Nephron progenitor cell (in vitro differentiated cells): ENCODE measurements at places on chromosomes 4 and X.
A peak's percentile ranks its signal among the peaks of the same experiment; 100 is the strongest.

DNA sequence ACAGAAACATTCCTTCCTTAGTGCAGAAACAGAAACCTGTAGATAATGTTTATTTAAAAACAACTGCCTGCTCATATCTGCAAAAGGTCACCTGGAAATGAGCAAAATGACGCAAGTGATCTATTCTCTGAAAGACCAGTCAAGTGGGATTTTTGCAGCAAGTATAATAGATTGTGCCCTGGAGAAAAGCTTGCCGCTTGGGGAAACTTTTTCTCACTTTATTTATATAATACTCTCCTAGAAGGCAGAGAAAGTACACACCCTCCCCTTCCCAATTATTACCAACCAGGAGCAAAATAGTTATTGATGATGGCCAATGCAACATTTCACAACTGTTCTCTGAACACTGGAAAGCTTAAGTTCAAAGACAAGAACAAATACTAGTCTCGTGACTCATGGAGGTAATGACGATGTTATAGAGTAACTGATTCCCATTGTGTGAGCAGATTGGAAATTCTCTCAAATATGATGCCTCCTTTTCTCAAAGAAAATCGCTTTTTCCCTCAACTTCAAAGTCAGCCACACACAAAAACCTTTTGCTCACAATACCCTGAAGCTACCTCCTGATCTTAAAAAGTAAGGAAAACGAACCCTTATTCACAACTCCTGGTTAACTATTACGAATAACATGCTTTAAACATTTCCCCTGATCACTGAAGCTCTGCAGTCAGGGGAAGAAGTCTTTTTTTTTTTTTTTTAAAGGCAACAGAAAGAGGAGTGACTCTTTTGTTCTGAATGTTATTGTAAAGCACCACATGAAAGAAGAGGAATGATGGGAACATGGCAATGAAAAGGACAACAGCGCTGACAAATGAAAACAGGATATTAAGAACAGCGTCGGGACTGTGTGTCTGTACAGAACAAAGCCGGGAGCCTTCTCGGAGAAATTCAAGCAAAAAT is 41.0 kb downstream of the MID1 start:
- no peak for DNase-seq
- peaks cover 32% of the 10 kb centered on the region for H3K4me1 ChIP-seq
- H3K27ac ChIP-seq: peak overlapping the region; percentile 49
- H3K27me3 ChIP-seq: no peaks in the 10 kb centered on the region

- DNase-seq: no peak
- no peak overlapping the region for H3K27ac ChIP-seq
- no peak overlapping the region for H3K4me3 ChIP-seq
- H3K27me3 ChIP-seq: no peaks in the 10 kb centered on the region
- no peaks in the 10 kb centered on the region for H3K4me1 ChIP-seq
These were observed 160.1 kb upstream of the NRK start for GRCh38 chrX:105662248-105662647.

- no peaks in the 10 kb centered on the region for H3K36me3 ChIP-seq
- no peak for DNase-seq
- H3K27me3 ChIP-seq: peaks cover 41% of the 10 kb centered on the region
- H3K4me1 ChIP-seq: peaks cover 38% of the 10 kb centered on the region
- no peak overlapping the region for H3K4me3 ChIP-seq
These were observed 4.8 kb upstream of the KIAA0232 start for GRCh38 chr4:6777636-6778281.

DNA sequence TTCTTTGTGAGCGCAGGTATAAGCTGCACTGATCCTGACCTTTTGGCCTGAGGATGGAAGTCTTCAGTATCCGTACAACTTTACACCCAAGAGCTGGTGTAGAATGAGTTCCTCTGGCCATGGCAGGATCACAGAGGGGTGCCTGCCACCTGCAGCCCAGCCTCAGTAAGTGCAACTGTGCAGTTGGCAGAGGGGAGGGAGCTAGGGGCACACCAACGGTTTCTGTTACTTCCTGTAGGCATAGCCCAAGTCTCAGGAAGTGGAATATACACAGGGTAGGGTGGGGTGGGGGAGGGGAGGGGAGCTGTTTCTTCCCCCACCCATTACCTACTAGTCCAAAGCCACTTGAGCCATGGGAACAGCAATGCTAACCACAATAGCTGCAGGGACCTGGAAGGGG is 85.4 kb upstream of the GBA3 start:
- no peaks in the 10 kb centered on the region for H3K36me3 ChIP-seq
- DNase-seq: peak; percentile 28
- H3K4me3 ChIP-seq: no peak overlapping the region
- peaks cover 5% of the 10 kb centered on the region for H3K4me1 ChIP-seq
- H3K27ac ChIP-seq: no peak overlapping the region

DNA sequence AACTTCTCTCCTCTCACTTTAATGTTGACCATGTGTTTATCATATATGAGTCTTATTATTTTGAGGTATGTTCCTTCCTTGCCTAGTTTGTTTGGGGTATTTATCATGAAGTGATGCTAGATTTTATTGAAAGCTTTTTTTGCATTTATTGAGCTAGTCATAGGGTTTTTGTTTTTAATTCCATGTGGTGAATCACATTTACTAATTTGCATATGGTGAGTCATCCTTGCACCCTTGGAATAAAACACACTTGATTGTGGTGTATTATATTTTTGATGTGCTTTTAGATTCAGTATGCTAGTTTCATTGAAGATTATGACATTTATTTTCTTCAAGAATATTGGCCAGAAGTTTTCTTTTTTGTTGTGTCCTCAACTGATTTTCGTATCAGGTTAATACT is 464.6 kb downstream of the PCDH18 start:
- no peak overlapping the region for H3K27ac ChIP-seq
- H3K4me3 ChIP-seq: no peak overlapping the region
- H3K36me3 ChIP-seq: no peaks in the 10 kb centered on the region
- H3K4me1 ChIP-seq: no peaks in the 10 kb centered on the region

DNA sequence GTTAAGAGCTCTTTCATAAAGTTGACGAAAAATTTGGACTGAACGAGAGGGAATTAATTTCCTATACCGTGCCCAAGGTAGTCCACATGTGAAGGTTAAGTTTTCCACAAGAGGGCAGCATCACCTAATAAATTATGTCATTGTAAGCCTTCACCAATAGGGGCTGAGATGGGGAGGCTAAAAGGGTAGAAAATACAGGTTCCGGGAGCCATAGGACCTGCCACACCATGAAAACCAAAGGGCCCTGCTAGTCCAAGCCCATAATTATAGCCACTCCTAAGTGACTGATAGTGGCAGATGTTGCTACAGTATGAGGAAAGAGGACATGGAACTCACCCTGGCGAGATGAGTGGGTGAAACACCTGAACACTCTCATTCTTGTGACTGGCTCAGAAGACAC is 122.2 kb downstream of the SHROOM4 start:
- no peaks in the 10 kb centered on the region for H3K4me1 ChIP-seq
- H3K36me3 ChIP-seq: peaks cover 4% of the 10 kb centered on the region
- DNase-seq: peak; percentile 8
- H3K27ac ChIP-seq: no peak overlapping the region

DNA sequence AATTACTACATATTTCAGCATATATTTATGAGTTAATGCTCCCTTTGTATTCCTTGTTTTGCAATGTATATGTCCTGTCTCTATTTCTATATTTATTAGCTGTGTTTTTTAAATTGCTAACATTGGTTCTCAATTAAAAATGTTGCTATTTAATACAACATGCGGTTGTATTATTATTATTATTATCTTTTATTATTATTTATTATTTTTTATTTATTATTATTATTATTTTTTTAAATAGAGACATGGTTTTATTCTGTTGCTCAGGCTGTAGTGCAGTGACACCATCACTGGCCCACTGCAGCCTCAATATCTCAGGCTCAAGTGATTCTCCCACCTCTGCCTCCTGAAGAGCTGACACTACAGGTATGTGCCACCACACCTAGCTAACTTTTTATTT is 1005.9 kb upstream of the ADGRL3 start:
- no peaks in the 10 kb centered on the region for H3K4me1 ChIP-seq
- no peak overlapping the region for H3K4me3 ChIP-seq

GRCh38 chr4:46506876-46507275 is 116.9 kb upstream of the GABRA2 start:
- H3K27ac ChIP-seq: no peak overlapping the region
- H3K36me3 ChIP-seq: no peaks in the 10 kb centered on the region

GRCh38 chr4:11005300-11005699 is 320.7 kb upstream of the CLNK start:
- no peak for DNase-seq
- H3K27me3 ChIP-seq: no peaks in the 10 kb centered on the region
- H3K4me3 ChIP-seq: no peak overlapping the region
- H3K4me1 ChIP-seq: peaks cover 29% of the 10 kb centered on the region
- no peaks in the 10 kb centered on the region for H3K36me3 ChIP-seq

DNA sequence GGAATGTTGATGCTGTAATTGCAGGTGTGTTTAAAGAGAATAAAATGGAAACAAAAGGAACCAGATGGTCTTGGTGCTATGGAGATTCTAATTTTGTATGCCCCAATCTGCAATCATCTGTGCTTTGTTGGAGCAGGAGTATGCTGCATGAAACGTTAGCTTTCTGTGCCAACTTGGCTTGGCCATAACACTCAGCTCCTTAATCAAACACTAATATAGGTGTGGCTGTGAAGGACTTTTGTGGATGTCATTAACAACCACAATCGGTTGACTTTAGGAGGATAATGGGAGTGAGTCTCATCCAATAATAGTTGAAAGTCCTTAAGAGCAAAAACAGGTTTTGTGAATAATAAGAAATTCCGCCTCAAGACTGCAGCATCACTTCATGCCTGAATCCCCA is 399.2 kb downstream of the NLGN4X start:
- H3K4me1 ChIP-seq: peaks cover 1% of the 10 kb centered on the region
- no peak overlapping the region for H3K27ac ChIP-seq
- H3K27me3 ChIP-seq: peaks cover 4% of the 10 kb centered on the region
- no peak overlapping the region for H3K4me3 ChIP-seq

DNA sequence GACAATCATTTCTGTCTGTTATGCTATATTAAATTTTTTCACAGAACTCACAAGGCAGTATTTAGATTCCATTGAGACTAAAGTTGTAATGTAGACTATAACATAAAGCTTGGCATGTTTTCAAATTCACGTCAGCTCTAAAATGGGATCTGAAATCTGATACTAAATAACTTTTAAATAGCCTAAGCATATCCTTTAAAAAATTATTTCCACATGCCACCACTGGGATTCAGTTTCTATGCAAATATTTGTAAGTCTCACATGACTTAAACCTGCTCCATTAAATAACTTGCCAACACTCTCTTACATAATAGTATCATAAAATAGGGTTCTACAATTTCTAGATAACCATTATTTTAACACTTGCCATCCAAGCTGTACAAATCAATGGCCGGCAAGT is 32.4 kb downstream of the KLHL8 start:
- DNase-seq: no peak
- no peak overlapping the region for H3K4me3 ChIP-seq
- H3K4me1 ChIP-seq: no peaks in the 10 kb centered on the region
- H3K27me3 ChIP-seq: no peaks in the 10 kb centered on the region
- H3K36me3 ChIP-seq: peaks cover 15% of the 10 kb centered on the region

GRCh38 chrX:69387567-69388487 is 116.3 kb upstream of the NALF2 start:
- peaks cover 14% of the 10 kb centered on the region for H3K27me3 ChIP-seq
- peak; percentile 83 for DNase-seq
- peaks cover 54% of the 10 kb centered on the region for H3K4me1 ChIP-seq
- H3K27ac ChIP-seq: no peak overlapping the region
- no peaks in the 10 kb centered on the region for H3K36me3 ChIP-seq

- H3K27ac ChIP-seq: no peak overlapping the region
- no peak for DNase-seq
- peaks cover 6% of the 10 kb centered on the region for H3K27me3 ChIP-seq
- H3K4me1 ChIP-seq: no peaks in the 10 kb centered on the region
These were observed 108.5 kb upstream of the GLRA2 start for GRCh38 chrX:14420841-14421240.

GRCh38 chr4:41949531-41949930 is 14.3 kb downstream of the TMEM33 start:
- no peaks in the 10 kb centered on the region for H3K27me3 ChIP-seq
- H3K4me3 ChIP-seq: no peak overlapping the region
- H3K4me1 ChIP-seq: no peaks in the 10 kb centered on the region

- H3K4me3 ChIP-seq: no peak overlapping the region
- no peak overlapping the region for H3K27ac ChIP-seq
- no peaks in the 10 kb centered on the region for H3K36me3 ChIP-seq
These were observed 66.0 kb upstream of the PHOX2B start for GRCh38 chr4:41814565-41814964.

GRCh38 chr4:87732033-87732765 is 67.2 kb upstream of the IBSP start:
- no peak overlapping the region for H3K27ac ChIP-seq
- no peaks in the 10 kb centered on the region for H3K36me3 ChIP-seq
- no peak for DNase-seq

DNA sequence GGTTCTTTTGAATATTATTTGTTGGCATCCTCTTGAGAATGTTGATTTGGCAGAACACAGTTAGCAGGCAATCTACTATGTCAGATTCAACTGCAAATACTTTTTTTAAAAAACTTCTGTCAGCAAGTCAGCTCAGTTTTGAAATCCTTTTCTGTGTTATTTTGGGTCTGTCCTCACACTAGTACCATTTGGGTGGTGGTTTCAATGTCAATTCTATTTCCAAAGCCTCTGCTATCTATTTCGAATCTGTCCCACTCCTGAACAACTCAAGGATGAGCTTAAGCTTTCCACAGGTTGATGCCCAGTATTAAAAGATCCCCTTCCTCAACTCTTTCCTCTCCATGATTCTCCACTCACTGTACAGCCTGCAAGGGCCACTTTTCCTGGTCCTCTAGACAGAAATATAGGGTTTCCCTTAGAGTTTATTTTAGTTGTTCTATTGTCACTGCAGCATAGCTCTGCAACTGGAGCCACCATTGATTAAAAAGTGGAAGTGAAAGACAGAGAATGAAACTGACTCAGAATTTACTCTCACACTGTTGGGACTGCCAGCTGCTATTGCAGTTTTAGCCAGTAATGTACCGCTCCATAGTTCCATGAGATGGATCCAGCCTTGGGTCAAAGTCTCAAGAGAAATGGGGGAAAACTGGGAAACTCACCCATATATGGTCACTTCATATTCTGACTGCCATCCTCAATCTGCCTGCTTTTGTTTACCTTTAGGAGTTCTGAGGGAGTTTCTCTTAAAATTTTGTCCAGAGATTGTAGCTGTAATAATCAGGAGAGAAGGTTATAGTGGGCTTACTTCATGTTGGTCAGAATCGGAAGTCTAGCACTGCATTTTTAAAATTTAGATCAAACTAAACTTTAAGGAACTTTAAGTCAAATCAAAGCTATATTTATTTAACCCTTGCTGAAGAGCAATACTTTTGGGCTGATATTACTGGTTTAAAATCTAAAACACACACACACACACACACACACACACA is 14.6 kb downstream of the HDX start:
- no peak for DNase-seq
- H3K4me3 ChIP-seq: no peak overlapping the region
- peaks cover 59% of the 10 kb centered on the region for H3K36me3 ChIP-seq
- no peak overlapping the region for H3K27ac ChIP-seq
- H3K4me1 ChIP-seq: no peaks in the 10 kb centered on the region

GRCh38 chrX:41906515-41907187 is 16.7 kb downstream of the CASK start:
- no peak overlapping the region for H3K4me3 ChIP-seq
- no peaks in the 10 kb centered on the region for H3K4me1 ChIP-seq
- no peak overlapping the region for H3K27ac ChIP-seq
- DNase-seq: no peak
